ENCODE measurements at places on chromosomes 7 and 10.

- DNase-seq: no peak
Observed at GRCh38 chr7:4054158-4054557, 627.9 kb upstream of the FOXK1 start.

- no peak for DNase-seq
Observed at GRCh38 chr7:30659312-30659711, 22.9 kb downstream of the CRHR2 start.

DNA sequence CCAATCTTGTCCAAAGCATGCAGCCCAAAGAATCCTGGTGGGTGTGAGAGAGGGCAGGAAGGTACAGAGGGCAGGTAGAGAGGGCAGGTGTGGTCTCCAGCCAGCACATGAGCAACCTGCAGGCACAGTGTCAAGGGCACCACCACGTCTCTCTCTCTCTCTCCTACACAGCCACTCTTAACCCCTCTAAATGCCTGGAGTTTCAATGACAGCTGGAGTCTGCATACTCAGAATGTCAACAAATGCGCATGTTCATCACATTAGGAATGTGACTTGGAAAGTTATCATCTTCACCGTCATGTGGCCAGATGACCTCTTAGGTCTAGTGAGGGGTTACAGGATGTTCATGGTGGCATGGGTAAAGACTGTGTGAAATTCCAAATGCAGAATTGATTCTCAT lies 456.8 kb downstream of the SORCS1 start:
- no peak for DNase-seq

DNA sequence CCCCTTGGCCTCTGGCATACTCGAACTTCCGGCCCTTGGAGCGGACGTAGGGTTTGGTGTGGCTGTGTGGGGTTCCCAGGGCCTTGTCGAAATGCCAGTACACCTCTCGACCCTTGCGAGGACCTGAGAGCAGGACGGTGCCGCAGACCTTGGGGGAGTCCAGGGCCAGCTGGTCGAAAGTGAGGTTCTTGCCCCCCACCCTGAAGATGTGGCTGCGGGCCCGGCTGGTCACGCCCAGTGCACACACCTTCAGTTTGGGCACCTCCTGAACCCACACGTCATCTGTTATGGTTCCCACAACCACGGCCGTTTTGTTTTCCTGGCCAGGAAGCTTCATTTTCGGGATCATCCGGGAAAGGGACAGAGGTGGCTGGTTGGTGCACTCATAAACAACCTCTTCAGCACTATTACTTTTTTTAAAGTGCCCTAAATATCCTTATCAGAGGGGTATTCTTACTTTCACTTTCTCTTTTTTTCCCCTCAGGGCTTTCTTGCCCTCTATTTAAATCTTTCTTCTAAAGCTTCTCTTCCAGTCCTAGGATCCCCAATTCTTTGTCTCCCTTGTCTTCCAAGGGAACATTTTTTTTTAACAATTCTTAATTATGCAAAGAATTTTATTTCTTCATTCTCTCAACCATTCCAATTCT lies 44.9 kb upstream of the FAM3C start:
- DNase-seq: no peak

GRCh38 chr10:16436367-16436757 lies 448 bp upstream of the PTER start:
- peak; percentile 46 for DNase-seq

DNA sequence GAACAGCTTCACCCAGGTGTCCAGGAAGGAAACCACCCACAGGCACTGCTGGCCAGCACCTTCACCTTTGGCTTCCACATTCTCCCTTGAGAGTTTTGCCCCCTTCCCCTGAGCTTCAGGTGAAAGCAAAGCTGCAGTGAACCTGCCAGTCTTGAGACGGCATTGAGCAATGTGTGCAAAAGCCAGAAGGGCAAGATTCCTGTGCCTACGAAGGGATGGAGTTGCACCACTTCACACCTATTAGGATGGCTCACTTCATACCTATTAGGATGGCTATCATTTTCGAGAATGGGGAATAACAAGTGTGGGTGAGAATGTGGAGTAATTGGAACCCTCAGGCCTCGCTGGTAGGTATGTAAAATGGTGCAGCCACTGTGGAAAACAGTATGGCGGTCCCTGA lies 7.2 kb downstream of the HABP2 start:
- DNase-seq: no peak

DNA sequence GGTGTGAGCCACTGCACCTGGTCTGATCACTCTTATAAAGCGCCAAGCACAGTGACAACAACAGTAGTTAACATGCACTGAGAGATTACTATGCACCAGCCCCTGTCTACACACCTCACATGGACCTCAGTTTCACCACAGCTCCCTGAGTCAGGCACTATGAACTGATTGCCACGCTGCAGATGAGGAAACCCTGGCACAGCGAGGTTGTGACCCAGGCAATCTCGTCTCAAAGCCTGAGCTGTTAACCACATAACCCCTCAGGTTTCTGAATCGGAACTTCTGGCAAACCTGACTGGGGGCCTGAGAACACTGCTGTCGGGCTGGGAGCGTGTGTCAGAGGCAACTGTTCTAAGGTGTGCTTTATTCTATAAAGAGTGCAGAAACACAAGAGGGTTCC lies 150.8 kb downstream of the RNF216 start:
- peak; percentile 77 for DNase-seq

All from activated CD4-positive, alpha-beta memory T cell treated with anti-CD3 and anti-CD28 coated beads for 36 hours (primary cell).